Activated CD4-positive, alpha-beta T cell treated with anti-CD3 and anti-CD28 coated beads, Interleukin-2, amount 50 U/mL, for 24 hours (primary cell): ENCODE measurements at places on chromosomes 5 and 9.

- no peak for DNase-seq
These were observed 8.2 kb upstream of the AHRR start for GRCh38 chr5:313265-313664.

DNA sequence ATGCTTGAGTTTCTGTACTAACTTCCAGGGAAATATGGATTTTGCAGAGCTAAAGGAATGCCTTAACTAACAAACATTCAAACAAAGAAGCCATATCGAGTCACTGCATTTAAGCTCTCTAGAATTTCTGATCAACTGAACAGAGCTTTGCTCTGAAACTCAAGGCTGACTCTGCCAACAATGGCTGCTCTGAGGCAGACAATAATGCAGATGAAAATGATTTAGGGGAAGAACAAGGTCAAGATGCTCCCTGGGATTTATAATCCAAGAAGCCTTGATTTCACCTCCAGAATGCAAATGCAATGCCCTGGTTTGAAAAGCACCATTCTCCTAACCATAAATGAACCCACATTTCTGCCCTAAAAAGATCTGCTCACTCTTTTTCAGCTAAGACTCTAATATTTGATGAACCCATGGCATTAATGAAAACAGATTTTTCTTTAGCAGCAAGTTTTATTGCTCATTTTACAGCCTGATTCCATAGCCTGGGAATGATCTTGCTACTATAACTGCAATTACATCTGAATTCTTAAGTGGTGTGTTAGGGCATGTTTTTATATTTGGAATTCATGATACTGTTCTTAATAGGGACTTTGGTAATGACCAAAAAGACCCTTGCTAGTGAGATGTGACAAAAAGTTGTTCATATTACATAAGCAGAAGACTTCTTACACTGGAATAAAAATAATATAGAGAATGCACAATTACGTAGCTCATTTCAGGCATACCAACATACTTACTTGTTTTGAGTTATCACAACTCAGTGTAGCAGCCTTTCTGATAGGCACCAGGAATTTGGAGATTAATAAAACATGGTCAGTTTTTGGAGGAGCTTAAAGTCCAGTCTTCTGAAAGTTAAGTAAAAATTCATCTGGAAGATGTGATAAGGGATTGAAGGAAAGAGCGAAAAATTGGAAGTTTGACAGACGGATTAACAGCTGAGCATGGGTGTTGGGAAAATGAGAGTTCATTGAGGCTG lies 169.4 kb downstream of the TRPM3 start:
- DNase-seq, result no peak

DNA sequence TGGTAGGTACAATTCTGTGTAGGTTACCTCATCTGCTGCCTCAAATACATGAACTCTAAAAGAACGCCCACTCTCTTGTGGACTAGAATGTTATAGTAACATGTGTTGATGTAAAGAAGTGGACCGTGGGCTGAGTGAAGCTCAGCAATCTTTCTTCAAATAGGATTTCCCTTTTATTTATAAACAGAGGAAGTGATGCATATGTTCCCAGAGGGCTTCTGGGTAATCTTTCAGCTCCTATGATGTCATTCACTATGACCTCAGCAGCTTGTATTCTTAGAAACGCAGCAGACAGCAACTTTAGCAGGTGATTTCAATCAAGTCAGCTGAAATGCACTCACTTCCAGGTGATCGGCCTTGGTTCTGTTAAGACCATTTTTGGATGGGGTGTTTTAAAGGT lies 14.4 kb downstream of the F2RL2 start:
- DNase-seq, result no peak

DNA sequence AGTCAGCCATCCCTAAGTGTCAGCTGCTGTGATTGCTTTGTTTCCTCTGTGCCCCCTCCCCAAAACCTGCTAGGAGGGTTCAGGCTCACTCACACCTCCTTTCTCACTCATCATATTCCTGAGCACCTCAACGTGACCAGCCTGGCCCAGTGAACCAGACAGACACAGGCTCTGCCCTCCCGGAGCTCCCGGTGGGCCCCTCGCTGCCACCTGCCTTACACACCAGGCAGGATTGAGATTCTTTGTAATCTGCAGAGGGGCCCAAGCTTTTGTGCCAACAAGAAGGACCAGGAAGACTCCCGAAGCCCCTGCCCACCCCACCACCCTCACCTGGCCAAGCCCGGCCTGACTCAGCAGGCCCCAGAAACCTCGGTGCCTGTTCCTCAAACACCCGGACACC lies 87.8 kb downstream of the NTNG2 start:
- no peak for DNase-seq

GRCh38 chr5:112254303-112254702 lies 164.8 kb downstream of the EPB41L4A start:
- no peak for DNase-seq

GRCh38 chr5:164671640-164672039 lies 1166.2 kb downstream of the MAT2B start:
- no peak for DNase-seq

GRCh38 chr9:120395376-120395775 lies 184.6 kb downstream of the CDK5RAP2 start:
- no peak for DNase-seq

DNA sequence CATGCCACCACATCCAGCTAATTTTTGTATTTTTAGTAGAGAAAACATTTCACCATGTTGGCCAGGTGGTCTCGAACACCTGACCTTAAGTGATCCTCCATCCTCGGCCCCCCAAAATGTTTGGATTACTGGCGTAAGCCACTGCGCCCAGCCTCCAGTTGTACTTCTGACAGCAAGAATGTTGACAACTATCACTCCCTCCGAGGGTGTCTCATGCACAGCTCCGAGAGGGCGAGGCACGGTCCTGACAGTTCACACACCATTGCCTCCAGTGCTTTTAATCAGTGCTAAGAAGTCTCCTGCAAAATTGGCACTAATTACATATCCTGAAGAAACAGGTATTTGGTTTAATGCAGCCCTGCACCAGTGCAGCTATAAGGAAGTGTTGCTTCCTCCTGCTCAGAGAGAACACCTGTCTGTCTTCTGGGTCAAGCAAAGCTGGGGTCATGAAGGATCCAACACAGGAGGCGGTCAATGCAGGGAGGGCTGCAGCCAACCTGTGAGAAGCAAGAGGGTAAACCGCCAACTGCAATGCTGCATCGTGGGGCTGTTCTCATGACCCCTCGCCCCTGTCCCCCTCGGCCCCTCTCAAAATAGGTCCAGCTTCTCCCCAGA lies 184.0 kb downstream of the MED10 start:
- DNase-seq, result no peak

- DNase-seq, result no peak
These were observed 76.1 kb upstream of the CXCL14 start for GRCh38 chr5:135654761-135655467.

GRCh38 chr9:37333288-37333687 lies 89.2 kb upstream of the GRHPR start:
- no peak for DNase-seq

DNA sequence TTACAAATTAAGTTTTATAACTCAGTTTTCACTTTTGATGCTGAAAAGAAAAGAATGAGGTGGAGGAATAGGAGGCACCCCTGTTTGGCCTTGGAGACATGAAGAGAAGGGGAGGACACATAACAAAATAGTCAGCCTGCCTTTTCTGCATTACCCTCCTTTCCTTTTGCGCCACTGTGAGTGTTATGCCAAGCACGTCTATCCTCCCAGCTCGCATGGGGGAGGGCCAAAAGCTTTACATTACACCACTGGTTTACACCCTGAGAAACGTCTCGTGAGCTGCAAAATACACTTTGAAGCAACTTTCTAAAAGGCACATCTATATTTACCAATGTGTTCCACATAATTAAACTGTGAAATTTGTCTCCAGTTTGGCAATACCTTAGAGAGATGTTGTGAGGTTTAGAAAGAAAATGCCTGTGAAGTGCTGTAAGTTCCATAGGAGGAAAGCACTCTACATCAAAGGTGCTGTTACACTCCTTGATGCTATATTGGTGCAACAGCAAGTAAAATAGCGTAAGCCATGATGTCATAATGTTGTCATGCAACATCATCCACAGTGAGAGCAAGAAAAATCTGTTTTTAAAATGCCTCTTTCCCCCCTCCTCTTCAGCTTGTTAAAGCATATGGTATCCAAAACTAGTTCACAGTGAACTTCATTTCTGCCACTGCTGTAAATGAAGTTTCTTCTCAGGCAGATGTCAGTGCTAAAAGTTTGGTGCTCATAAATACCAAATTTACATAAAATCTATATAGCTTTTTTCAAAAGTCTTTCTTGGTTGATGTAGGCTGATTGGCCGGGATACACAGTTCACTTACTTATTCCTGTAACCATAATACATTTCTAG lies 50.3 kb downstream of the CETN3 start:
- DNase-seq, result no peak

GRCh38 chr9:38119560-38120236 lies 50.7 kb upstream of the SHB start:
- DNase-seq, result no peak

- DNase-seq, result no peak
These were observed at the start of gene FUT7 for GRCh38 chr9:137031904-137032640. Gene FUT7 (minus strand): TSS chr9:137032088. CDS start chr9:137031991, 97 bp downstream.

- DNase-seq, result no peak
These were observed 221.7 kb downstream of the DIRAS2 start for GRCh38 chr9:90420768-90421513.

GRCh38 chr9:116262448-116262847 lies 108.9 kb downstream of the PAPPA start:
- no peak for DNase-seq

DNA sequence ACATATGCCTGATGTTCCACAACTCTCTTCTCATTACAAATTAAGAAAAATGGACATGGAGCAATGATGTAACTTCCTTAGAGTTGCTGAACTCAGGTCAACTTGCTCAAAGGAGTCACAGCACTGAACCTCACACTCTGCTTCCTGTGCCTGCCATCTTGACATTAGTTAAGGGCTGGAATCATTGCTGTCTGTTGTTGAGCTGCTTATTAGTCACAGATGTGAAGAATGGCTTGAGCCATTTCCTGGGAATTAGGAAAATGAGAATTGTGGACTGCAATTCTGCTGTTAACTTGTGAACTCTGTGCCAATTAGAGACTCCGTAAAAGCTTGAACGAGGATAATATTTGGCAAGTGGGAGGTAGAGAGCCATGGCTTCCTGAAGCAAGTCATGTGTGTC lies 212.0 kb downstream of the ADAMTS12 start:
- DNase-seq, result no peak

GRCh38 chr5:124651663-124652513 lies 94.6 kb downstream of the ZNF608 start:
- no peak for DNase-seq

- no peak for DNase-seq
These were observed 158.6 kb downstream of the BAAT start for GRCh38 chr9:101226161-101226560.

- no peak for DNase-seq
These were observed 4.9 kb downstream of the MRPL22 start for GRCh38 chr5:154945695-154946301.

- no peak for DNase-seq
These were observed 522 bp downstream of the CDK20 start for GRCh38 chr9:87973730-87974292.

DNA sequence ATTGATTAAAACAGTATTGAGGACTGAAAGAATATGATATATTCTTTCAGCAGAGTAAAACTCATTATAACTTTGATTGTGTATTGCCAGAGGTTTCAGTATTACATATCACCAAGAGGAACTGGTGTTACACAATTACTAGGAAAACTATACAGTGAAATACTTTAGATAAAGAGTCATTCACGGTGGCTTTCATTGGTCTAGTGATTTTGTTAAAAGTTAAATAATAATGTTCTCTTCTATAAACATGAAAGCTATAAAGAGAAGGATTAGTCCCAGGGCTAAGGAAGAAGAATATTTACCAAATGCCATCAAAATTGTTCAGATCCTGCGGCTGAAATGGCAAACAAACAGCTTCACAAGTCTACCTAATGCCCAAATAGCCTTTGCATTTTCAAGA lies 306.2 kb downstream of the SEMA5A start:
- DNase-seq, result no peak

GRCh38 chr5:124410539-124411488 lies 335.6 kb downstream of the ZNF608 start:
- no peak for DNase-seq

GRCh38 chr9:114287763-114288192 lies 35.1 kb upstream of the ORM1 start:
- DNase-seq, result no peak

- DNase-seq, result no peak
These were observed 390.4 kb downstream of the ARHGEF28 start for GRCh38 chr5:74016373-74016772.

- DNase-seq, result no peak
These were observed 76.3 kb downstream of the CERT1 start for GRCh38 chr5:75435096-75435495.

DNA sequence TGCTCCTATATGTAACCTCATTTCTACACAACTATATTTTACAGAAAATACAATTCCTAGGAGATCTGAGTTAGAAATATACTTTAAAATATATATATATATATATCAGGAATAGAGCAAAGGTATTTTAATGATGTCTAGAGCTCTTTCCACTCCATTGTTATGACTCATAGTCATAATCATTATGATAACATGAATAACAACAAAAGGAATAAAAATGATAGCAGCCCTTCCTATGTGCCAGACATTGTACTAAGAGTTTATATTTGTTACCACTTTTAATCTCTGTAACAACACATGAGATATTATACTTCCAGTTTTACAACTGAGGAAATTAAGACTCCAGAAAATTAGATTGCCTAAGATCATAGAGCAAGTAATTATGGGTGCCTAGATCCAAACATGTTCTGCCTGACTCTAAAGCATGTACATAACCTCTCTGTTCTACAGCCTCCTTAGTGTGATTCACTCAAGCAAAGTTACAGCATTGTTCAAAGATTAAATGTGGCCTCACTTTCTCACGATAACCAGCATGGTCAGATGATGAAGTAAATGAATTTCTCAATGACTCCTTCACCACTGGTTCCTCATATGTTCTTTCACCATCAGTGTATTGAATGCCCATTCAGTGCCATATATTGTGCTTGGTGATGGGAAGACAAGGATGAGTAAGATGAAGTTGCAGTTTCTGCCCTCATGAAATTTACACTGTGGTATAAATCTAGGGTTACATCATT lies 452.1 kb downstream of the EFNA5 start:
- DNase-seq, result no peak

DNA sequence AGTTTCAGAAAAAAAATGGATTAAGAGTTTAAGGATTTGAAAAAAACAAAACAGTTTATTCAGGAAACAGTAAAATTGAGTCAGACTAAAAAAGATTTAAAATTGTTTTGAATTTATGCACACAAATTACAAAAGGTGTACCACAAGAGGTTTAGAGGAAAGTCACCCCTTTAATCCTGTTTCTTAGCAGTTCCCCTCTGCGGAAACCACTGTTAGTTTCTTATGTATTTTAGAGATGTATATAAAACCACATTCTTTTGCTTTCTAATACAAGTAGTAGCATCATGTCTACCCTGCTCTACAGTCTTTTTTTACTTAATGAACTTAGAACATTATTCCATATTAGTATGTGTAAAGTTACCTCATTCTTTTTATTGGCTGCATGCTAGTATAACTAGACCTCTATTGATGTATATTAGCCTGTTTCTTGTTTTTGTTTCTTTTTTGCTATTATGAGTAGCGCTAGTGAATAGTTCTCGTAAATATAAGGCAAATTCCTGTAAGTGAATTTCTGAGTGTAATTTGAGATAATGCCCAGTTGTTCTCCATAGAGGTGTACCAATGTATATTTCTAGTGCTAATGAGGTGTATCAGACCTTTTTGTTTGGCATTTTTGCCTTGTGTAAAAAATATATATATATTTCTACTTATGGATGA lies 20.0 kb downstream of the GPBP1 start:
- DNase-seq, result no peak

GRCh38 chr9:135443797-135444425 lies 35.7 kb upstream of the PPP1R26 start:
- DNase-seq, result no peak

GRCh38 chr5:84332106-84332505 lies 52.6 kb downstream of the EDIL3 start:
- no peak for DNase-seq

GRCh38 chr9:22649384-22649783 lies 202.8 kb downstream of the DMRTA1 start:
- DNase-seq, result no peak
